Right atrium auricular region (tissue), 2 donors: ENCODE measurements at places on chromosomes 3 and 15.

- DNase-seq: no peak
- H3K36me3 ChIP-seq: peaks cover 38% of the 10 kb centered on the region
- no peak overlapping the region for H3K27ac ChIP-seq
Measured at GRCh38 chr3:133820889-133821675, 15.5 kb downstream of the SRPRB start.

DNA sequence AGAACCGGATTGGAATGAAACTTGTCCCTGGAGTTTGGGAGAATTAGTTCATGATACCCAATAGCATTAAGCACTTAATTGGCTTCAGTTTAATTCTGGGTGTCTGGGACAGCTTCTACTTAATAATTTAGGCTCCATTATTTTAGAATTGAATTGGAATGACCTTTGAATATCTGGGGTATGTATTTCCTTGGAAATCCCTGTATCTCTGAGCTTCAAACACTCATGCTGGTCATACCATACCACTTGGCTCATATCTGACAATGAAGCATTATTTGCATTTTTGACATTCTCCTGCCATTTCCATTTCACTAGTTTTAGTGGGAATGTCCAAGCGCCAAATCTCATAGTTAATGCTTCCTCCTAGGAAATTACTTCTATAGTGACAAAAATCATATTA lies 393.1 kb downstream of the DIPK2A start:
- H3K36me3 ChIP-seq: no peaks in the 10 kb centered on the region
- H3K27me3 ChIP-seq: no peaks in the 10 kb centered on the region
- no peak overlapping the region for H3K27ac ChIP-seq
- no peak overlapping the region for H3K4me3 ChIP-seq

GRCh38 chr3:41574900-41575299 lies 375.6 kb downstream of the CTNNB1 start:
- H3K4me3 ChIP-seq: no peak overlapping the region
- peaks cover 11% of the 10 kb centered on the region for H3K4me1 ChIP-seq
- DNase-seq: no peak
- H3K27me3 ChIP-seq: no peaks in the 10 kb centered on the region
- H3K27ac ChIP-seq: peak overlapping the region; percentile 30

DNA sequence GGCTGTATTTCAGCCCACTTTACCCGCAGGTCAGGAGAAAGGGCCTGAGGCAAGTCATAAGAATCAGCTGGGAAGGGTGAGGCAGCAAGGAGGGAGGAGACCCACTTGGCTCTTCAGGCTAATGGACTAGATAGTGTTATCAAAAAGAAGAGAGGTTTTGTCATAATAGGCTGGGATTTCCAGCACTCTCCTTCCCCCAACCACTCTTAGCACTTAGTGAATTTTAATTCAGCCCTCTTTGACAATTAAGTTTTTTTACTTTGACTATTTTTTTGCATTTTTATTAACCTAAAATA lies 771 bp downstream of the MPI start:
- no peaks in the 10 kb centered on the region for H3K27me3 ChIP-seq
- peak overlapping the region; percentile 88 for H3K4me3 ChIP-seq
- no peak for DNase-seq
- H3K4me1 ChIP-seq: peaks cover 30% of the 10 kb centered on the region
- peak overlapping the region; percentile 85 for H3K27ac ChIP-seq

GRCh38 chr3:12253516-12254343 lies 35.1 kb upstream of the PPARG start:
- H3K27ac ChIP-seq: no peak overlapping the region
- H3K36me3 ChIP-seq: no peaks in the 10 kb centered on the region
- no peak overlapping the region for H3K4me3 ChIP-seq
- H3K27me3 ChIP-seq: no peaks in the 10 kb centered on the region

DNA sequence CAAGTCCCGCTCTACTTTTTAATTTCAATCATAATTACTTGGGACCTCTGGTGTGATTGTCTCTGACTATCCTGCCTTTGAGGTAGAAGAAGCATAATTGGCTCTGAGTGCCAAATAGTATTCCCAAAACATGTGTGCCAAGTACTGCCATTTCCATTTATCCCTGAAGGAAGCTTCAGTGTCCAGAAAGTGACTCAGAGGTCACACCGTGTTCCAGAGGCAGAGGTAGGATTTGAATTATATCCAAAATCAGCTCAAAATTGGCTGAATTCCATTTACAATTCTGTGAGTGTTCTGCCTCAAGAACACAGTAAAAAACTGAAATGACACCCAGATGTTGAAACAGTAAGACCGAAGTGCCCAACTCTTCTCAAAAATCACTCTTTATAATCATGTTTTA lies 255.3 kb downstream of the RSL24D1 start:
- H3K27ac ChIP-seq: no peak overlapping the region
- H3K4me1 ChIP-seq: no peaks in the 10 kb centered on the region
- no peaks in the 10 kb centered on the region for H3K36me3 ChIP-seq
- no peak overlapping the region for H3K4me3 ChIP-seq
- DNase-seq: no peak

- H3K4me3 ChIP-seq: no peak overlapping the region
- no peaks in the 10 kb centered on the region for H3K27me3 ChIP-seq
- H3K27ac ChIP-seq: no peak overlapping the region
- no peaks in the 10 kb centered on the region for H3K36me3 ChIP-seq
Measured at GRCh38 chr15:27241943-27242342, 271.0 kb downstream of the GABRG3 start.

- H3K27ac ChIP-seq: no peak overlapping the region
- H3K4me1 ChIP-seq: no peaks in the 10 kb centered on the region
- DNase-seq: no peak
- H3K36me3 ChIP-seq: no peaks in the 10 kb centered on the region
Measured at GRCh38 chr3:14357463-14357862, 44.9 kb upstream of the SLC6A6 start.

DNA sequence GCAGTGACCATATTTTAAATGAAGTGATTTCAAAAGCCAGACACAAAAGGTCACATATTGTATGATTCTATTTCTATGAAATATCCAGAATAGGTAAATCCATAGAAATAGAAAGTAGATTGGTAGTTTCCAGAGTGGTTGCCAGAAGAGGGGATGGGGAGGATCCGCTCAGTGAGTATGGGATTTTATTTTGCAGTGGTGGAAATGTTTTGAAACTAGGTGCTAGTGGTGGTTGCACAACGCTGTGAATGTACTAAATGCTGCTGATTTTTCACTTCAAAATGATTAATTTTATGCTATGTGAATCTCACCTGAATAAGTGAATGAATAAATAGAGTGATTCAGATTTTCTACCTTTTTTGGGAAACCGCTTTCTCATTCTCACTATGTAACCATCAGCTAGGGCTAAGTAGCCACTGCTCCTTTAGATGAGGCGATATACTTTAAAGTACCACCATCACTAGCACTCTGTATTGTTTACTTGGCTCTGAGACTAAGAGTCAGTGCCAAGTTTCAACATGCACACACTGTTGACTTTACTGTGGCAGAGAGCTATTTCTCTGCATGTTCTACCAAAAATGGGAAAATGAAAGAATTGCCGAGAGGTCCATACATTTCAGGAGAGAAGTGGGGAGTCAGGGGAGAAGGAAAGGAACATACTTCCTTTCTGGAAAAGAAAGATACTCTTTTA lies 90.7 kb upstream of the GOLIM4 start:
- no peak overlapping the region for H3K4me3 ChIP-seq
- H3K27me3 ChIP-seq: no peaks in the 10 kb centered on the region
- H3K4me1 ChIP-seq: no peaks in the 10 kb centered on the region
- no peak for DNase-seq

GRCh38 chr3:193407112-193407511 lies 28.6 kb upstream of the ATP13A5 start:
- H3K36me3 ChIP-seq: no peaks in the 10 kb centered on the region
- H3K4me1 ChIP-seq: no peaks in the 10 kb centered on the region

DNA sequence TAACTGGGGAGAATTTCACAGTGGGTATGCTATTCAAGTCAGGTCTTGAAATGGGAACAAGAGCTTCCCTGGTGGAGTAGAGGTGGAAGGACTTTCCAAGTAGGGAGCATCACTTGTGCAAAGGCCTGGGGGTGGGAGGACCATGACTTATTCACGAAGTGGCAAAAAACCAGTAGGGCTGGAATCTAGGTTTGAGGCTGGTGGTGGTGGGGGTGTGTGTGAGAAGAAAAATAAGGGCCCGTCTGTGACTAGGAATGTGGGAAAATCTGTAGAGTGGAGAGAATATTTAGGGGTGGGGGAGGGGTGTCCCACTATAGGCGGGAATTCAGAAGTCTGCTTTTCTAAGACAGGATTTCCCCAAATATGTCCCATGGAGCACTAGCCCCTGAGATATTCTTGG lies 271.9 kb upstream of the TBL1XR1 start:
- H3K4me1 ChIP-seq: no peaks in the 10 kb centered on the region
- no peaks in the 10 kb centered on the region for H3K36me3 ChIP-seq
- H3K27ac ChIP-seq: no peak overlapping the region
- no peak overlapping the region for H3K4me3 ChIP-seq
- no peaks in the 10 kb centered on the region for H3K27me3 ChIP-seq
